ENCODE measurements at places on chromosomes 13 and 19.

- no peak for DNase-seq
Observed at GRCh38 chr19:56222901-56223300, 20.8 kb downstream of the ZSCAN5C start.

DNA sequence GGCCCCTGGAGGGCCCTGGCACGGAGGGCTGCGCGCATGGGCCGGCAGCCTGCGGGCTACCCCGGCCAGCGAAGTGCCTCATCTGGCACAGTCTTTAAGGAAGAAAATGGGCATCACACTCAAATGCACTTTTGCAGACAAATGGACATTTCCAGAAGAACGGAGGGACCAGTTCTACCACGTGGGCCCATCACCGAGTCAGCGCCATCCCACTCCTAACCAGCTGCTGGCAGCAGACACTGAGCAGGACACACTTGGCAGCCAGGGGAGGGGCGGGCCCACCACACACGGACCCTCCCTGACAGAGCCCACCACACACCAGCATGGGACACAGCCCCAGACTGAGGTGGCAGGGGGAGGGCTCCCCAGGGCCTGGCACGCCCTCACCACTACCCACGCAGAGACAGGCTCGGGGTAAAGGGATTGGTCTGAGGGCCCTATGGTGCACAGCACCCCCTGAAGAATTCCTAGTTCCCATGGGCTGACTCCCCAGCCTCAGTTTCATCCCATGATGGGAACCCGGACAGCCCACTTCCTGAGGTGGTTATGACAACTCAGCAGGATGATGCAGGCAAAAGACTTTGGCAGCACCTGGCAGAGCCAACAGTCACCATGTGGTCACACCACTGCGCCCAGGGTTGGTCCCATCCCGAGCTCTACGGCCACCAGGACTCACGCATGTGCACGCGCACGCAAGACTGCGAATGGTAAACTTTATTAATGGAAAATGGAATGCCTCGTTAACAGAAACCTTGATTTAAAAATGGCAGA, 18.7 kb upstream of the TINCR start:
- DNase-seq: no peak

GRCh38 chr19:36605101-36605876, at the start of gene ZNF382:
TSS of gene ZNF382 (plus strand) at chr19:36605313. CDS start at chr19:36609915, 4,602 bp downstream.
- no peak for DNase-seq

DNA sequence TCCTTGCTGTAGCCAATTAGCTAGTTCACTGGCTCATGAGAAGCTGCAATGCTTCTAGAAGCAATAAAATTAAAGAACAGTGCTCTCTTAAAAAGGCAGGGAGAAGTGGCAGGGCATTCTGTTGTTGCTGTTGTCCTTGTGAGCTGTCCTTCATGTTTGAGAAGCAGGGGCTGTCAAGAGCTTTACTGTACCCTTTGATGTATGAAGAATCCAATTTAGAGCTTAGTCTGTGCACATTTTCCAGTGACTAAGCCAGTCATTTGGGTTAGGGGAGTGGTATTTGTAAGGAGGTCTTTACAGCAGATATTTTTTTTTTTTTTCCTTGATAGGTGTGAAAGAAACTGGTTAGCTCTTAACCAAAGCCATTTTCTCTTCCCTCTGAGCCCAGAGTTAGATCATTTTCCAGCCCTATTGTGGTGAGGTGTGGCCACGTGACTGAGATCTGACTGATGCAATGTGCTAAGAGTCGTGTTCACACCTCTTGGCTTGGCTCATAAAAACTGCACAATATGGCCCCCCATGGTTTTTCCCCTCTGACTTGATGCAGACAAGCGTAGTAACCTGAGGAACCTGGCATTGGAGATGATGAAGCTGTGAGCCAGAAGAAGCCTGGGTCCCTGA, 309.6 kb upstream of the TMTC4 start:
- no peak for DNase-seq

GRCh38 chr19:29217616-29218015, 4.7 kb upstream of the UQCRFS1 start:
- DNase-seq: no peak

GRCh38 chr19:16620018-16620417, 8.0 kb downstream of the MED26 start:
- no peak for DNase-seq

GRCh38 chr19:4830768-4831265, 695 bp downstream of the TICAM1 start:
- DNase-seq: no peak

DNA sequence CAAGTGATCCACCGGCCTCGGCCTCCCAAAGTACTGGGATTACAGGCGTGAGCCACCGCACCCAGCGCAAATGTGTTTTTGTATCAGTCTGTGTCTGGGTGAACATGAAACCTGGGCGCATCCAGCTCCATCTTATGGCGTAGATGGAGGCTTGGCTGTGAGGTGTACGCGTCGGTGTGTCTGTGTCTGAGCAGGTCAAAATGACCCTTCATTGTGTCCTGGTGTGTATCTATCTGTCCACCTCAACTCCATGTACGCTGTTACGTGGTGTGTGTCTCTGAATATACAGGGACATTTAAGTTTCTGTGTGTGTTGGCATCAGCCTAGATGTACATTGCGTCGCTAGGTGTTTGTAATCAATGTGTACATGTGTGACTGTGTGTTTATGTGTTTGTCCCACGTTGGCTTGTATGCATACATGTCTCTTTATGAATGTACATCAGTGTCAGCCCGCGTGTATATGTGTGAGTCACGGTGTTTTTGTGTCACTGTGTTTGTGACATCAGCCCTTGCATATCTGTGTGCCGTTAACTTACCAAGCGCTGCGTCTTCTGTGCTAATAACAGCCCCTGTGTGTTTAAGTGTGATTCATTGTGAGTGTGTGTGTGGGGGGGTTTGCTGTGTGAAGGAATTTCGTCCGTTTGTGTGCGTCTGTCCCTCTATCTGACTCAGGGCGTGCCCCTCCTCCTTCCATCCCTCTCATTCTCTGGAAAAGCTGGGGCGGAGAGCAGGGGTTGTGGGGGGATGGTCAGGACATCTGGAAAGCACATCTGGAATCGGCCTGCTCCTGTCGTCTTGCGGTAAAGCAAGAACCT, 6.4 kb downstream of the AXL start:
- DNase-seq: no peak

- DNase-seq: no peak
Observed at GRCh38 chr13:107450931-107451330, 764.4 kb downstream of the LIG4 start.

- no peak for DNase-seq
Observed at GRCh38 chr13:47908197-47908902, 92.7 kb downstream of the SUCLA2 start.

DNA sequence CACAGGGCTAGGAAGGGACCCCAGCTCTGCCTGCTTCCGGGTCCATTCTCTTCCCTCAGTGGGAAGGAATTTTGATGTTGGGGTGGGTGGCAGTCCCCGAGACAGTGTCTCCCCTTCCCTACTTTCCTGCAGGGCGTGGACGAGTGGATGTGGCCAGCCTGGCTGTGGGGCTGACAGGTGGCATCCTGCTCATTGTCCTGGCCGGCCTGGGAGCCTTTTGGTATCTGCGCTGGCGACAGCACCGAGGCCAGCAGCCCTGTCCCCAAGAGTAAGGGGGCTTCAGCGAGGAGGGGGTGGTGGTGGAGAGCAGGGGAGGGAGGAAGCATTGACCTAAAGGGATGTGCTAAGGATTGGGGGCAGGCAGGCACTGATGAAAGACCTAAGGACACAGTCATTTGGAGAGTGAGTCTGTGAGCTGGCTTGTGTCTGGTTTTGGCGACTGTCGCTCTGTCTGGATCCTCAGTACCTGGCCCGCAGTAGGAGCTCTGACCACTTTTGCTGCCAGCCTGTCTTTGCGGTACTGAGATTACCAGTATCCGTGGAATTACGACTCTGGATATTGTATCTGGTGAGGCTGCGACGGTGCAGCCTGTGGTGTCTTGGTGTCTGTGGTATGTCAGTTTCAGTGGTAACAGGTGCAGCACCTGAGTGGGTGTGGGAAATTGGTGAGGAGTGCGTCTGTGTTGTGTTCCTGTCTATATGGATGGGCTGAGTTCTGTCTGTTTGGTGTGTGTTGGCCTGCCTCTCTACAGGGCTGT, 2.4 kb upstream of the PRR12 start:
- DNase-seq: no peak

DNA sequence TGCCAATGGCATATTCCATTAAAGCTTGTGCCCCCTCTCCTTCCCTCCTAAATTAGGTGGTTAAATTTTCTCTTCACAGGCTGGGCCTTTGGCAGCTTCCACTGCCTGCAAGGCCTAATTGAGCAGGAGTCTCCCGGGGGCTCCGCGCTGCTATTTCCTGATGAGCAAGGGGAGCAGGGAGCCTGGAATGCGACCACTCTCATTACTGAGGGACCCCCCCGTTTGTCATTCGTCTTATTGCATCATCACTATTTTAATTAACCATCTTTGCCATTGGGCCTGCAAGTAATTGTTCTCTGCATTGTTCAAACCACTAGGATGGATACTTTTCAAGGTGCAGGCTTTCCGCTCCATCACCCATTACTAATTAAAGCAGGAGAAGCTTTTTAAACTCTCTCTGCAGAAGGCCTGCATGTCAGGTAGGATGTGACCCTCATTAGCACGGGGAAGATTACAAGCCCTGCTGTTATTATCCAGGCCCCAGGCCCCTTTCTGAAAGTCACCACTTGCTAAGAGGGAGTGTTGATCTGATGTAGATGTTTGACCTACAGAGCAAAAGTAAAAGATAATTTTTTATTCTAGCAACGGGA, 142.3 kb downstream of the OXGR1 start:
- no peak for DNase-seq

- DNase-seq: no peak
Observed at GRCh38 chr19:7953060-7953459, 9.6 kb upstream of the TIMM44 start.

DNA sequence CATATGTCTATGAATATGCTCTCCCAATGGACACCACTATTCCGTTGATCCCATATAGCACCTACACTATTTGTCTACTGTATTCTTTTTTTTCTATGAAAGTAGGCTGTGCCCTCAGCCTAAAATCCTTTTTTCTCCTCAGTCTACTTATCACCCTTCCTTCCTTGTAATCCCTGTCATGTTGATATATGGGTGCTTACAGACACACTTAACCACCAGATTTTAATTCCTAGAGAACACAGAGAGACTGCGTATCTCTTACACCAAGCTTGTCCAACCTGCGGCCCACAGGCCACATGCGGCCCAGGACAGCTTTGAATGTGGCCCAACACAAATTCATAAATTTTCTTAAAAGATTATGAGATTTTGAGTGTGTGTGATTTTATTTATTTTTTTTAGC, 101.1 kb downstream of the ZAR1L start:
- DNase-seq: no peak
